GM19239 (cell line): ENCODE measurements at places on chromosomes 4 and X.

GRCh38 chrX:65045001-65045400 lies 68.8 kb upstream of the ZC4H2 start:
- DNase-seq: no peak

DNA sequence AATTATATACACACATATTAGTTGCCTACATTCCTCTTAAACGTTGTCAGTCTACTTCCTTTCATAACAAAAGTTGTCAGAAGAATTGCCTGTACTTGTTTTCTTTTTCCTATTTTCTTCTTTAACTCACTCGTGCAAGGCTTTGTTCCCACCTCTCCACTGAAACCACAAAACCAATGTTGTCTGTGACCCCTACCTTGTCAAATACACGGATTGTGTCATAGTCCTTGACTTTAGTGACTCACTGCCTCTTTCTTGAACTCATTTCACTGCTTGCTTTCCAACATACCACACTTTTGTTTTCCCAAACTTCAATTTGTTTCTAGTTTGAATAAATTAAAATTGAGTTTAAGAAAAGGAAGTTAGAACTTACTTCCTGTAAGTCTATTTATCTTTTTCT lies 283.9 kb upstream of the AGA start:
- no peak for DNase-seq

- DNase-seq: no peak
Observed at GRCh38 chrX:148542481-148543255, 42.3 kb downstream of the AFF2 start.

DNA sequence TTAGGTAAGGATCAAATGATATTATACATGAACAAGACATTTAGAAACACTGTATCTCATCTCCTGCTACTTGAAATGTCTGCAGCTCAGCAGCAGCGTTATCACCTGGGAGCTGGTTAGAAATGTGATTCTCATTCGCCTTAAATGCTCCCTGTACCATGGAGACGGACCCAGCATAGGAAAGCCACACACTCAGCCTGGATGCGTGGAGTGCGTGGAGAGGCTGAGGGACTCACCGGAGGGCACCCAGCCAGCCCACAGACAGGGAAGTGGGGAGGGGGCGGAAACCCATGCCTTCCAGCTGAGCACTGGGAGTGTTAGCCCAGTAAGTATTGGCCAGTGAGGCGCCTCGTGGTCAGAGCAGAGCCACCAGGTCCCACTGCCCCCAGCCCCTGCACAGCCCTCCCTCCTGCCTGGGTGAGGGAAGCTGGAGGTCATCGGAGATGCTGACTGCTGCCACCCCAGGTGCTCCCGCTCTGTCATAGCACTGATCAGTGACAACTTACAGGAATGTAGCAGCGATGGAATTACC lies 15.2 kb downstream of the SUPT20HL1 start:
- no peak for DNase-seq

- DNase-seq: no peak
Observed at GRCh38 chrX:133726211-133726630, 259.2 kb downstream of the GPC3 start.

GRCh38 chr4:700587-701264 lies 4.9 kb upstream of the PCGF3 start:
- no peak for DNase-seq

- DNase-seq: no peak
Observed at GRCh38 chr4:146040623-146041022, 102.0 kb upstream of the ZNF827 start.

DNA sequence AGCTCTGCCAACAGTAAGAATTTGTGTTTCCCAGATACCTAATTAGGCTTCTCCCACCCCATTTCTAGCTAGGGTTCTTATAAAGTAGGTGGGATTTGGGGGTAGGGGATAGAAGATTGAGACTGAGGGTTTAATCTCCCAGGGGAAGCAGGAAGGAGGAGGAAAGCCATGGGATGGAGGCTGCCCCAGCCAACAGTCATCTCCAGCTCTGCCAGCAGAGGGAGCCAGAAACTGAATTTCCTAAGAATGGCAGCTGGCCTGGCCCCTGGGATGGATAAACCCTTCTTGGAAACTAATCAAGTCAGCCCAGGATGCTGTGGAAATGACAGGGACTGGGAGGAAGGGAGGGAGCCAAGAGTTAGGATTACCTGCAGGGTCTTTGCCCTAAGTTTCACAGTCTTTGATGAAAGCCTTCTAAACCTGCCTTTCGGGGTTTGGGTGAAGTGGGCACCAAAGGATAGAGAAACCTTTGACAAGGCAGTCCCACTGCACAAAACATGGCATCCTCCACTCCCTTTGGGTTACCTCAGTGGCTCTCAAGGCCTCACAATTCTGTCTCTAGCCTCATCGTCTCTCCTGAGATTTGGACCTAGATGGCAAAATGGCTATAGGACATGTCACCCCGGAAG lies 6.7 kb upstream of the ERCC6L start:
- DNase-seq: peak; percentile 9

GRCh38 chr4:11702886-11703557 lies 274.3 kb upstream of the HS3ST1 start:
- no peak for DNase-seq

DNA sequence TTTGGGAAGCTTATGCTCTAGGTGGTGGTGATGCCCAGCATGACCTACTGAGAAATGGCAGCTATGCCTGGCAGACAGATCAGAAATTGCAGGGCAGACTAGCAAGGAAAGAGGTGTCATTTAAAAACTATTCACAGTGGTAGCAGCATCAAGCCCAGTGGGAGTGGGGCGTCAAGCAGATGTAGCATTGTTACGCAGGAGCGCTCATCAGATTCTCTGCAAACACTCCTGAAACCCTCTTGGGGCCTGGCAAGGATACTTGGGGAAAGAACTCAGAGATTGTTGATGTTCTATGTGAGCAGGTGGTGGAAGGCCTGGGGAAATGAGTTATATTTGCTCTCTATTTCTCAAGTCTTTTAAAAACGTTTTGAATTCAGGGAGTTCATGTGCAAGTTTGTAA lies 437.6 kb downstream of the RAPGEF2 start:
- DNase-seq: no peak

- no peak for DNase-seq
Observed at GRCh38 chr4:56082829-56083228, 134.1 kb downstream of the CEP135 start.

GRCh38 chr4:13766761-13767540 lies 139.4 kb upstream of the BOD1L1 start:
- DNase-seq: no peak

- DNase-seq: no peak
Observed at GRCh38 chr4:25120146-25120940, 39.9 kb downstream of the SEPSECS start.

DNA sequence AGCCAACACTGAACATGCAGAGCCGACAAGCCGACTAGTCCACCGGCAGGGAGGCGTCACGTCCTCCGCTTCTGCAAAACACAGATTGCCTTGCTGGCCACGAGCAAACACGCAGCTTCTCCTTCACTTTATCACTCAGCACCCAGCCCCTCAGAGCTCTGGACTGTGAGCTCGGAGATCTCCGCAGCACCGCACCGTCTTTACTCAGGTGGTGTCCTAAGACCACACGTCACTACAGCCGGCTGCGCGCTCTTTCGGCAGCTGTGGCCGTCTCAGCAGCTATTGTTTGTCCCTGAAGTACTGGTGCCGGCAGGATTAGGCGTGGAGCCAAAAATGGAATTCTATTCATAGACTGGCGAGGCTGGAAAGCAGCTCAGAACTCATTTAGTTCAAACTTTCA lies 72.0 kb downstream of the FAT1 start:
- DNase-seq: no peak
